ENCODE measurements at places on chromosomes 3 and 15. TPM values are rescaled to one million over a fixed set of nuclear protein-coding genes. Genes with fewer than 3 reads are reported as not detected.

Gene CAMKV
- 0.26 TPM for polyA plus RNA-seq

Gene RARB
- 42.5 TPM for polyA plus RNA-seq

Gene SLC7A14
- polyA plus RNA-seq, result 2.3 TPM

Gene ABHD5
- polyA plus RNA-seq, result 20.1 TPM

Gene NOX5
- 0.73 TPM for polyA plus RNA-seq

Gene CHL1
- 25.4 TPM for polyA plus RNA-seq

Gene FAM81A
- 33.7 TPM for polyA plus RNA-seq

Gene MCF2L2
- 1.5 TPM for polyA plus RNA-seq

Gene COL6A5
- not detected for polyA plus RNA-seq

Gene LIPC
- polyA plus RNA-seq, result 19.2 TPM

Gene LMAN1L
- polyA plus RNA-seq, result not detected

Gene P4HTM
- 55.6 TPM for polyA plus RNA-seq

Gene HDDC3
- 20.1 TPM for polyA plus RNA-seq

Gene ALG1L2
- polyA plus RNA-seq, result 1.2 TPM

Gene PRRT3
- 4.8 TPM for polyA plus RNA-seq

Gene PLSCR2
- polyA plus RNA-seq, result 0.84 TPM

Gene GORASP1
- polyA plus RNA-seq, result 62.7 TPM

Gene MST1
- 192 TPM for polyA plus RNA-seq

Gene PARP3
- polyA plus RNA-seq, result 20.2 TPM

Gene STRA6
- polyA plus RNA-seq, result 27.0 TPM

Gene ADCY5
- polyA plus RNA-seq, result 13.4 TPM

Gene SLC24A5
- polyA plus RNA-seq, result 0.64 TPM

Gene CCR1
- polyA plus RNA-seq, result 1.9 TPM

Gene SPESP1
- 2.5 TPM for polyA plus RNA-seq

Gene ELL3
- polyA plus RNA-seq, result 3.2 TPM

Gene ANKDD1A
- polyA plus RNA-seq, result 5.1 TPM

Gene GOLGA6L7
- 0.19 TPM for polyA plus RNA-seq

All from renal pelvis (tissue), 12 donors.